NCI-H345 (cell line): ENCODE measurements at places on chromosomes 7 and 10.
A peak's percentile ranks its signal among the peaks of the same experiment; 100 is the strongest.

DNA sequence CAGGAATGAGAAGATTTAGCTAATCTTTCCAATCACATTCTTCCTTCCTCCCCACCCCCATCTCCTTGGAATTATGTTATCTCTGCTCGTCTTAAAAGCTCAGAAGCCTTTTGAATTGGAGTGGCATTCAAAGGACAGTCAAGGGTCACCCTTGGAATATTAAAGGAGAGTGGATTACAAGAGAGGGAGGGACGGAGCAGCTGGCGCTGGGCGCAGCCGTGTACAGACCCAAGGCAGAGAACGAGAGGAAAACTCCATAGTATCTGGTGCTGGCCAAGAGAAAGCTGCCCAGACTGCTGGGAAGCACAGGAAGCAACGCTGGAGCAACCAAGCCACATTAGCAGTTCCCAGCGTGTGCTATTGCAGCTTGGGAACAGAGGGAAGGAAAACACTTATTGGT, 95.7 kb downstream of the POU6F2 start:
- peak; percentile 25 for DNase-seq

DNA sequence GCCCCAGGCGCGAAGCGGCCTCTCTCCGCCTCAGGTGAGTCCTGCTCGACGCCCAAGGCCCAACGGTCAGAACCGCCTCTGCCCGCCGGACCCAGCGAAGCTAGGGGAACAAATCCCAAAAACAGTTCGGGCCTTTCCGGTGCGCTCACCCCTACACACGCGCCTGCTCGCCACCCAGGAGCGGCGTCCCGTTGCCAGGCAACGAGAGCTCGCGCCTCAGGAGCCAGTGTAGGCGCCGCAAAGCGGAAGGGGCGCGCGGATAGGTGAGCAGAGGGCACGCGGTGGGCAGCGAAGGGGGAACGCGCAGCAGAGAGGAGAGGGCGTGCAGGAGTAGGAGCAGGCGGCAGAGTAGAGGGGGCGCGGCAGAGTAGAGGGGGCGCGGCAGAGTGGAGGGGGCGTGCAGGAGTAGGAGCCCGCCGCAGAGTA, at the start of the genes DYDC1 and DYDC2:
Gene DYDC1, minus strand, starts transcription at position 193 of the 426 bp plus-strand sequence. CDS start 4,154 bp downstream, outside the sequence.
Gene DYDC2, plus strand, starts transcription at position 219 of the 426 bp plus-strand sequence. CDS start 5,663 bp downstream, outside the sequence.
- DNase-seq, result peak; percentile 87

DNA sequence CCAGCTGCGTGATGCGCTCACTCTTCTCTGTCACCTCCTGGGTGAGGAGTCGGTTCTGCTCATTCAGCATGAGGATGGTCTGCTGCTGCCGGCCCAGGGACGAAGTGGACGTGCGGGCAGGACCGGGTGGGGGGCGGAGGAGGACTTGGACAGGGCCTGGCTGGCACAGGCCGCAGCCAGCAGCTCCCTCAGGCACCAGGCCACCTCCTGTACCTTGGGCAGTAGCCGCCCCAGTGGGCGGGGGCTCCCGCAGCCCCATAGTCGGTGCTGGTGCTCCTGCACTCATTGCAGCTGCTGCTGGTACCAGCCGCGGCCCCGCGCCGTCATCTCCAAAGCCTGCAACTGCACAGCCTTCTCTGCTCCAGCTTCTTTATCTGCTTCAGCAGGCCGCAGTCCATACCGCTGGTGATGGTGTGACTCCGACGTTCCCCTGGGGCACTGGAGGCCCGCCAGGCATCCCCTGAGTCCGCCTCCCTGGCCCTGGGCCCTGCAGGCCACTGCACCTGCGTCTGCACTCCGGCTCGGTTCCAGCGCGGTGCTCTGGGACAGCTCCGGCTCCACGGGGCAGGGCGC, 884.9 kb upstream of the ZNF722 start:
- no peak for DNase-seq

GRCh38 chr7:99767662-99768061, 16.3 kb downstream of the CYP3A4 start:
- DNase-seq, result no peak

GRCh38 chr7:137547485-137547884, 204.0 kb upstream of the PTN start:
- DNase-seq, result no peak

GRCh38 chr10:127989481-127990012, 82.6 kb downstream of the PTPRE start:
- DNase-seq, result no peak

- peak; percentile 2 for DNase-seq
Measured at GRCh38 chr10:97896756-97897358, 47.2 kb downstream of the GOLGA7B start.

DNA sequence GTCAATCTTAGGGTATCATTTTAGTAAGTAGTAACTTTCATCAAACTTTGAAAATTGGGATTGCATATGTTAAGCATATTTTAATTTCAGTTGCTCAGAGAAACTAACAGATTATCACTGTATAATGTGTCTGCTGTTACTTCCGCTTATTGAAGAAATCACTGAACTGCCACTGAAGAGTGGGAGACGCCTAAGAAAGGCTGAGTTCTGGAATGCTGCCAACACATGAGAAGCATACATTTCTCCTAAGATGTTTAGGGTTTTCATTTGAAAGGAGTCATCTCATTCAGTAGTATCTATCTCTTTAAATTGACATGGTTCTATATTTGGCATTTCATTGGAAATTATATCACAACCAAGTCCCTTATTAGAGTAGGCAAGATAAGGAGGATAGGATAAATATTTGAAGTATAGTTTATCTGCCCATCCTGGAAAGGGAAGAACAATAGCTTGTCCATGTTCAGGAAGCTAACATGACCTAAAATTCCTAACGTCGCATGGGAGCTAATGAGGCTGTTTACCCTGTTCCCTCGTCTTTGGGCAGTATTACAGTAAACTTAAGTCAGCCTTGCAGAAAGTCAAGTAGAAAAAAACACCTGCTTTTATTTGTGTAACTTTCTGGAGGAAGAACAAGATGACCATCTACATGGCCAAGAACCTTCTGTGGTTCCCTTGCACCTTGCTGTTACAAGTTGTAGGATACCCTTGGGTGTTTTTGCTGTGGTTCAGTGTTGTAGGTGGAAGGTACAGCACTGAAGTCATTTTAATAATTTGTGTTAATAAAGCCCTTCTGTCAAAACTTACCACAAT, 67.3 kb downstream of the NHLRC2 start:
- DNase-seq, result no peak

- DNase-seq, result no peak
Measured at GRCh38 chr10:94343151-94343550, 19.6 kb downstream of the NOC3L start.

DNA sequence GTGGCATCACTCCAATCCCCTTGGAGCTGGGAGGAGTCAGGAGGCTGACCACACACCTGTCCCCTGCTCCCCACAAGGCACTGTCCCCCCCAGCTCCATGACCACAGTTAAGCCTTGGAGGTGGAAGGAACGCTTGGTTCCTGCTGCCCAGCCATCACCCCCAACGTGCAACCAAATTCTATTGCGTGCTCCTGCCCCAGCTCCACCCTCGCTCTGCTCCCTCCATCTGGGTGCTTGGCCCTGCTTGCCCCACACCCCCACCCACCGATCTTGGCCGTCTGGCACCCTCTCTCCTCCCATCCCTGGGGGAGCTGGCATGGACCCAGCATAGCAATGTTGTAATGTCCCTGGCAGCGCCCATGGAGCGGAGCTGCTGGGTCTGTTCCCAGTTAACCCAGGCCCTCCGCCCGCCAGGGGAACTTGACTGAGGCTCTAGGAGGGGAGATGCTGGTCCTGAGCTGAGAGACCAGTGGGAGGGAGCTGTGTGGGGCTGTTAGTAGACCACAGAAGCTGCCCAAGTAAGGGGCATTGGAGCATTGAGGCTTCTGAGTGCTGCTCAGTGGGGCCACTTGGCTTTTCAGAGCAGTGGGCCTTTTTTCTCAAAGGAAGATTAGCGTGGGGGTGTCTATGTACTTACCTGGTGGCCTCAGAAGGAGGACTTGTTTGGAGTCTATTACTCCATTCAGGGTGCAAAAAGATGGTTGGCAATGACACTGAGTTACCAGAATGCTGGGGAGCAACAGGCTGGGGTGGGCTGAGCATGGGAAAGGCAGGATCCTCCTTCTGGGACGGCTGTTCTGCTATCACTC, 1.1 kb downstream of the EPHB6 start:
- DNase-seq, result peak; percentile 26

GRCh38 chr7:12570168-12570533, 369 bp upstream of the SCIN start:
- peak; percentile 67 for DNase-seq

DNA sequence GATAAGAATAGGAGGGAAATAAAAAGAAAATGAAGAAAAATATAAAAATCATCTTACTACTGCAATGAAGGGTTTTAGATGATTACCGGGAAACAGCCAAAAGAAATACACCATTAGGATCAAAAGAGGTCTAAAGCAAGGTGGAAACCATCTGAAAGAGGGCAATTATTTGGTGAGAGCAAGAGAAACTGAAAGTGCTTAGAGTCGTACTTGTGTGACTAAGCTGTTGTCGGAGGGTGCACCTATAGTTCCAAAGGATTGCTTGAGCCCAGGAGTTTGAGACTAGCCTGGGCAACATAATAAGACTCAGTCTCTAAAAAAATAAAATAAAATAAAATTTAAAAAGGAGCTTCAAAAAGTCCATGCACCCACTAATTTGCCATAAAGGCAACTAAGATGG, 169.5 kb downstream of the DKK1 start:
- DNase-seq, result no peak

DNA sequence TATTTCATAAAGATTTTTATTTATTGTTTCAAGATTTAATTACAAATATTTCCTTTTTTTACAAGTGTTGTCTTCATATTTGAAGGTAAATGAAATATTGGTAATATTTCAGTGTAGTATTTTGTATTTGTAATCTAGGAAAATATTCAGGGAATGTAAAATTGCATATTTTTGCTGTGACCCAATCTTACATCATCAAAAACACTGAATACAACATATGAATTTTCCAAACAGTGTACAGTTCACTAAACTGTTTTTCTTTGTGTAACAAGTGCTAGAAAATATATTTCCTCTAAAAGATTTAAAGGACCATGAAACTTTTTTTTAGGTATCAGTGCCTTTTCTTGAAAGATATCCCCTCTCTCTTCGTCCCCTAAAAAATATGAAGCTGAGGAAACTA, 251.9 kb upstream of the KCND2 start:
- no peak for DNase-seq

DNA sequence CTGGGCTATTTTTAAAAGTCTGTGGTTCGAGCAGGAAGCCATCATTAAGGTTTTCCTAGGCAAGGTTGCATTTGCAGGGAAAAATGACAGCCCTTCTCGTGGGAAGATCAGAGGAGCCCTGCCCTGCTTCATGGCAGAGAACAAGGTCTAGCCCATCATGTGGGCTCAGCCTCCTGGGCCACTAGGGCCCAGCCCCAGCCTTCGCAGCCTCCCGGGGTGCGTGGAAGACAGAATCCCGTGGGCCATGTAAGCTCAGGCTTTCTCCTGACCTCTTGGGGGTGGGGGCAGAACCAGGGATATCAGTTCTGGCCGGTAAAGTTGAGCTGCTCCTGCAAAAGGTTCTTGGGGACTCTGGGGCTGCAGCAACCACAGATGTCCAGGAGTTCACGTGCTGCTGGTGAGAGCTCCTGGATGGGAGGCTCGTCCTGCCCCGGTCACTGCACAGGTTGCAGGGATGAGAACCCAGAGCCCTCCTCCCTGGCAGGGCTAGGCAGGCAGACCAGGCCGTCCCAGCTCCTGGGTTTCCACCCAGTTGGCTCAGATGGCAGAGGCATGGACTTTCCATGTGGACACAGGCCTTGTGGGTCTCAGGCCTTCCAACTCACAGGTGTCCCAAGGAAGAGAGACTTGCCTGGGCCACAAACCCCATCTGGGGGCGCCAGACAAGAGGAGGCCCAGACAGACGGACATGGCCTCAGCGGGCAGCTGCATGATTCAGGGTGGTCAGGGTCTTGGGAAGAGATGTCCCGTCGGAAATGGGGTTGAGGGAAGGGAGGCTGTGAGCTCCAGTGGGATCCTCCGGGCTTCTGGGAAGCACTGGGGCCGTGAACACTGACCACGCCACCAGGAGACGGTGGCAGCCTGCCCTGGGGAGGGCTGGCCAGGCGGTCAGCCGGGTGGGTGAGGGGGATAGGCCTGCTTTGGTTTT, 126.2 kb downstream of the NEURL1 start:
- no peak for DNase-seq

- DNase-seq, result no peak
Measured at GRCh38 chr10:70650718-70651117, 21.6 kb upstream of the ADAMTS14 start.

GRCh38 chr10:77383861-77384553, 253.6 kb downstream of the KCNMA1 start:
- peak; percentile 15 for DNase-seq

DNA sequence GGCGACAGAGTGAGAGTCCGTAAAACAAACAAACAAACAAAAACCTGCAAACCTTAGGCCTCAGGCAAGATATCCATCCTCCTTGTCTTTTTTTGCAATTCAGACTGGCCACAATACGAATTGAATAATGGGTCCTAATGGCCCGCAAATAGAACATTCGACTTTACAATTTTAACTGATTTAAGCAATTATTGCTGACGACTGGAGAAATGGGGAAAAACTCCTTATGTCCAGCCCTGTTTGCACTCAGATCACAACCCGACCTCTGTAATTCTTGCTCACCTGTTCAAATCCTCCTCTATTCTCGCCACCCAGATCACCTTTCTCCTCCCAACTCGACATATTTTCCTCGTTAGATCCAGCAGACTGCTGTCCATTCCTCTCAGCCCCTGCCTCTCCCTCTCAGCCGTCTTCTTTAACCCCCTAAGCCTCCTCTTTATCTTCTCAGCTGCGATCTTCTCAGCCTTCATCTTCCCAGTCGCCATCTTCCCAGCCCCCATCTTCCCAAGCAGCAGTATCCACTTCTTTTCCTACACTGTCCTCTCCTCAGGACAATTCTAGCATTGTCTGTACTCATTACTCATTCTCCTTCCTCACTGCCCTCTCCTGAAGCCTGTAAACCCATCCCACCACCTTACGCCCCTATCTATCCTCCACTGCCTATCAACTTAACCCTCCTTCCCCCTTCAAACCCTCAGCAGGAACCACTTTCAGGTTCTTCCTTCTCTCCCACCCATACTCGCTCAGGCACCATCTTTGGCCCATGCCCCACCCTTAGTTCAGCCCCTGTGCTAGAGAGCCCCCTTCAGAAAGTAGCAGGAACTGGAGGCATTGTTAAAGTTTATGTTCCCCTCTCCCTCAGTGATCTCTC, 61.8 kb downstream of the LRRC17 start:
- no peak for DNase-seq

- DNase-seq, result no peak
Measured at GRCh38 chr10:37992083-37992482, 15.6 kb upstream of the ZNF25 start.

DNA sequence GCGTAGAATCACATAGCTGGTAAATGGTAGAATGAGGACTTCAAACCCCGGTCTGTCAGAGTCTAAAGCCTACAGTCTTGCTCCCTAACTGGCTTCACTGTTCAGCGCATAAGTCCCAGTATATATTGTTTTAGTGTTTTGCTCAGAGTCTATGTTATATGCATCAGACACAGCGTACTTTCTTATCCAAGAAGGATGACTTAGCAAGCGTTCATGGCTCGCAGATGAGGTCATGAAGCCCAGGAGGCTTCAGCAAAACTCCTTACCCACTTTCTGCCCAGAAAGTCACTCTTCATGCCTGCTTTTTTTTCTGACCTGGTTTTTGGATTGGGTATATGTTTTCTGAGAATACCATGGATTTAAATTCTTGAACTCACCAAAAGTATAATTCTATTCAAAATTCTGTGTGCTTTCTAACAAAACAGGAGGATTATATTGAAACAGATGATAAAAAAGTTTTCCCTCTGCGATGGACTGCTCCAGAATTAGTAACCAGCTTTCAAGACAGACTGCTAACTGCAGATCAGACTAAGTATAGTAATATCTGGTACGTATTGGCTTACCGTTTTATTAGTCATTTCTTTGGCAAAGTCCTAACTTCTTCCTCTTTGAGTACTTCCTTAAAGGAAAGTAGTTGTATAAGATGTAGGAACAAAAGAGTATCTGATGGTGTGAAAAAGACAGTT, 24.6 kb upstream of the BHLHA15 start:
- no peak for DNase-seq
